Activated T-helper 17 cell treated with anti-CD3 and anti-CD28 coated beads, Interleukin-2, amount 50 U/mL, for 72 hours (primary cell): ENCODE measurements at places on chromosomes 2 and 18. TPM values are rescaled to one million over a fixed set of nuclear protein-coding genes. Genes with fewer than 3 reads are reported as not detected.
A peak's percentile ranks its signal among the peaks of the same experiment; 100 is the strongest.

CDCA7 gene
- 53.7 TPM for total RNA-seq

PMAIP1 gene
- total RNA-seq = 83.1 TPM

GRCh38 chr2:112195167-112195766 is 57.1 kb downstream of the FBLN7 start:
- no peak for ATAC-seq

ADD2 gene
- total RNA-seq = 7.4 TPM

DNA sequence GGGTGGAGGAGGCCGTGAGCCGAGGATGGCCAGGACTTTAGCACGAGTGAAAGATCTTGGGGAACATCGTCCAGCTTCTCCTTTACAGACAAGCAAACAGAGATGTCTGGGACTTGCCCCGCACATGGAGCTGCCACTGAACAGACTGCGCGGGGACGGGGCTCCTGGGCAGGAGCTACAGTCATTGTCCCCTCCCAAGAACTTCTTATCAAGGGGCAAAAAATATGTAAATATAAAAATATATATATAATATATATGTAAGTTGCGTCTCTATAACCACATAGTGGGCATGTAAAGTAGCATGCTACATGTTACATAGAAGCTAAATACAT is 245.0 kb upstream of the SALL3 start:
- ATAC-seq = no peak

DNA sequence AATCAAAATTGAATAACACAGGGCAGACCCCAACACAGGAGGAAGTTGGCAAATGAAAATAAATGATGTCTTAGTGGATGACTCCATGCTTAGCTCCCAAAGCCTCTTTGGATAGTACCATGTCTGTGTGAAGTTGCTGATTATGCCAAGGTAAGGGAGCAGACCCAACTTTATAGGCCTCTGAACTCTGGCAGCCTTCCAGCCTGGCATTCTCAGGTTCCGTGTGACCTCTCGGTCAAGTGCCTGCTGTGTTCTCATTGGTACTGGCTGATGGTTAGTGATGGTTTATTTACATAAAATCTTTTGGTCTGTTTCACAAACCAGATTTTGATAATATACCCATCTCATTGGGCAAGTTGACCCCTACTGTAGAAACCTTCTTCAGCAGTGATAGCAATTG is 112.2 kb upstream of the TTC39C start:
- ATAC-seq = no peak

- peak; percentile 76 for ATAC-seq
Observed at GRCh38 chr2:148552675-148553331, 91.7 kb upstream of the EPC2 start.

AQP12B gene
- total RNA-seq = not detected

ST8SIA5 gene
- not detected for total RNA-seq

DNA sequence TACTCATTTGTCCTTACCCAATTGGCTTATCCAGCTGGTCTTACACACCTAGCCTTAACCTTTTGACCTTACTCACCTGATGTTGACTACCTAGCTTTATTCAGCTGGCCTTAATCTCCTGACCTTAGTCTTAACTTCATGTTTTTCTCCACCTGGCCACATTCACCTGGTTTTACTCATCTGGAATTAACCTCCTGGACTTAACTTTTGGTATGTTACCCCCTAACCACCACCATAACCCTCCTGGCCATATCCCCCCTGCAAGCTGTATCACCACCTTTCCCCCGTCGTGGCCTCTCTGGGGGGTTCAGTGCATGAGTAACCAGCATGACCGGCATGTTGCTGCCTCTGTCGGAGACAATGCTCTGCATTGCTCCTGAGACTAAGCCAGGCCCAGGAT is 45.7 kb downstream of the CHRNA1 start:
- no peak for ATAC-seq

- ATAC-seq = no peak
Observed at GRCh38 chr18:45448871-45449270, 166.4 kb upstream of the SLC14A2 start.

RGPD4 gene
- not detected for total RNA-seq

BOLL gene
- total RNA-seq = not detected

VWA3B gene
- not detected for total RNA-seq

- ATAC-seq = no peak
Observed at GRCh38 chr2:160270571-160271113, 70.6 kb upstream of the ITGB6 start.

ZBTB7C gene
- total RNA-seq = 0.40 TPM

ALPP gene
- total RNA-seq = not detected

DNAJC5G gene
- total RNA-seq = not detected

IFT172 gene
- 18.6 TPM for total RNA-seq

CPLX4 gene
- not detected for total RNA-seq

CFC1 gene
- not detected for total RNA-seq

DNA sequence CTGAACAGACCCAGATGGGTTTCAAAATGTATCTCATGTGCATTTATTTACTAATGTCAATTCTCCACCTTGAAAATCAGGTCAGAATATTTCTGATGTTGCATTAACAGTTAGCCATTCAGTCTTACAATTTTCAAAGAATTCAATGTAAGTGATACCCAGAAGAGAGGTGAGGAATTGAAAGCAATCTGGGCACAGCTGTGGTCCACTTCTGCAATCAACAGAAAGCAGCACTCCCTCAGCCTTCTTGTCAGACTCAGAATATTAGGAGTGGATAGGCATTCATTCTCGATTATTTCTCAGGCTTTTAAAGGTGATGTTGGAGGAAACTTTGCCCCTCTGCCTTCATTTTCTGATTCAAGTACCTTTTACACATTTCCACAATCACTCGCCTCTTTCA is 15.7 kb downstream of the CCL20 start:
- no peak for ATAC-seq

- ATAC-seq = no peak
Observed at GRCh38 chr2:203709416-203710040, 3.1 kb downstream of the CD28 start.

DNA sequence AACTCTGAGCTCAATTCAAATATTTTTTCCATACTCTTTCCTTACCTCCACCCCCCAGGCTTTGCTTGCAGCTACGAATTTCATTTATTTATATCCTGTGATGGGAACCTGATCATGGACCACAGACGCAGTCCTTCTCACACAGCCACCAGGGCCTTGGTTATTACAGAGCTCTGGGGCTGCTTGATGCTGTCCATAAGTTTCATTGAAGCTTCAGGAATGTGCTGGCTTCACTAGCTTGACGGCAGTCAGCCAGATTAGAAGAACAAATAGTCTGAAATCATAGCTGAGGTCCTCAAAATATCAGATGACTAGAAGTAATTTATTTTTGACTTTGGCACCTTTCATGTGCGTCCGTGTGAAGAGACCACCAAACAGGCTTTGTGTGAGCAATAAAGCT is 104.9 kb downstream of the VWA3B start:
- ATAC-seq = no peak

GRCh38 chr2:213317929-213318328 is 33.7 kb downstream of the SPAG16 start:
- no peak for ATAC-seq

DNA sequence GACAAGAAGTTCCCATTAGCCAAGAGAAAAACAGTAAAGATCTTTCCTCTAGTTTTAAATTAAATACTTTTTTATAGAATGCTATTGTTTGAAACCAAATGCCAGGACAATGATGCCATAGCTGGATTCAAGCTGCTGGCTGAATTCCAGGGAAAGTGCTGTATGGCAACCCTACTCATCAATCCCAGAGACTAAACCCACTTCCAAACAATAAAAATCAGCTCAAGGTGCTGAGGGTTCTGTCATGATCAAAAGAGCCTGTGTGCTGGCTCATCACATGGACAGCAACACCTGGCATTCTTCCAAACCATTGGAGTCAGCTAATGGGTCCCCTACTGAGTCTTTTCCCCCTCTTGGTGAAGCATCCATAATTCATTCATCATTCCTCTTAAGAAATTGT is 53.7 kb upstream of the PARD3B start:
- ATAC-seq = no peak

- no peak for ATAC-seq
Observed at GRCh38 chr2:37819186-37819585, 105.9 kb upstream of the RMDN2 start.

MAB21L4 gene
- not detected for total RNA-seq

DNA sequence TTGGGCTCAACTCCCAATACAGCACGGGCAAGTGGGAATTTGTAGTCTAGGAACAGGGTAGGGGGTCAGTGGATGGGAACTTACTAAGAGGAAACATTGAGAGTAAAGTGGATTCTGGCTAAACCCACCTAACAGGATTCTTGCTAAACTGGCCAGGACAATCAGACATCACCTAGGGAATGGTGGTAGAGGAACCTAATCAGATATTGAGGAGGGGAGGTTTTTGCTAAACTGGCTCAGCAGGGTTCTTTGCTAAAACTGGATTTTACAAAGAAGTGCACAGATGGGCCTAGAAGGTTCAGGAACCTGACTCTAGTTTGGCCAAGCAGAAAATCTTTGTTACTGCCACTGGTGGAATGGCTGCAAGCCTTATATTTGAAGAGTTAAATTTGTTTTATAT is 55.9 kb downstream of the INPP4A start:
- no peak for ATAC-seq

- no peak for ATAC-seq
Observed at GRCh38 chr2:127437781-127438726, 19.8 kb downstream of the PROC start.

DNA sequence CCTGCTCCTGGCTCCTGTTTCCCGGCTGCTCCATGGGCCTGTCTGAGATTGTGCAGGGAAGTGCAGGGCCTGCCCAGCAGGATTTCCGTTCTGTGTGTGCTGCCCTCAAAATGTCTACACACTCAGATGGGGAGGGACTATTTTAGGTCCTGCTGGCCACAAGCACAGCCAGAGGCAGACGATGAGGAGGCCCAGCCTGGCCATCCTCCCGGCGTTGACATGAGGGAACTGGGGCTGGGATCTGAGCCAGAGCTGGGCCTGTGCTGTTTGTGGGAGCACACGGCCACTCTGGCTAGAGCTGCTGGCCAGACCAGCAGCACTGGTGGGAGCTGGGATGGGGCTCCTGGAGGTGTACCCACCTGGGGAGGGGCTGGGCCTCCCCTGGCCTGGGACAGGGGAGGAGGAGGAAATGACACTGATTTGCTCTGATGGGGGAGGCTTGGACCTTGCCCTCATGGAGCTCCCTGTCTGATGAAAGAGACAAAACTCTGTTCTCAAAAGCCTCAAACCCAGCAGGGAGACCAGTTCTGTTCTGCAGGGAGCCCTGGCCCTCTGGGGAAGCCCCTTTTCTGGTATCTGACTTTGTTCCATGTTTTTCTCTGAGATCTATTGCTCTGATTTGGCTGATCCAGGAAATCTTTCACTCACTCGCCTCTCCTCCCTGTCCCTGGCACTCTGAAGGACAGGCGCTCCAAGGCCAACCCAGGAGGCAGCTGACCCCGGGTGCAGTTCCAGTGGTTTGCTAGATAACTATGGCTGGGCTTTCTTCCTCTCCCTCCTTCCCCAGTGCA is 161.8 kb downstream of the DYSF start:
- no peak for ATAC-seq

RBM44 gene
- total RNA-seq = 3.9 TPM

- no peak for ATAC-seq
Observed at GRCh38 chr18:11224153-11224552, 74.8 kb upstream of the PIEZO2 start.

TCF4 gene
- total RNA-seq = 0.79 TPM

GRCh38 chr2:202608142-202608852 is 26.5 kb upstream of the FAM117B start:
- ATAC-seq = no peak

DNA sequence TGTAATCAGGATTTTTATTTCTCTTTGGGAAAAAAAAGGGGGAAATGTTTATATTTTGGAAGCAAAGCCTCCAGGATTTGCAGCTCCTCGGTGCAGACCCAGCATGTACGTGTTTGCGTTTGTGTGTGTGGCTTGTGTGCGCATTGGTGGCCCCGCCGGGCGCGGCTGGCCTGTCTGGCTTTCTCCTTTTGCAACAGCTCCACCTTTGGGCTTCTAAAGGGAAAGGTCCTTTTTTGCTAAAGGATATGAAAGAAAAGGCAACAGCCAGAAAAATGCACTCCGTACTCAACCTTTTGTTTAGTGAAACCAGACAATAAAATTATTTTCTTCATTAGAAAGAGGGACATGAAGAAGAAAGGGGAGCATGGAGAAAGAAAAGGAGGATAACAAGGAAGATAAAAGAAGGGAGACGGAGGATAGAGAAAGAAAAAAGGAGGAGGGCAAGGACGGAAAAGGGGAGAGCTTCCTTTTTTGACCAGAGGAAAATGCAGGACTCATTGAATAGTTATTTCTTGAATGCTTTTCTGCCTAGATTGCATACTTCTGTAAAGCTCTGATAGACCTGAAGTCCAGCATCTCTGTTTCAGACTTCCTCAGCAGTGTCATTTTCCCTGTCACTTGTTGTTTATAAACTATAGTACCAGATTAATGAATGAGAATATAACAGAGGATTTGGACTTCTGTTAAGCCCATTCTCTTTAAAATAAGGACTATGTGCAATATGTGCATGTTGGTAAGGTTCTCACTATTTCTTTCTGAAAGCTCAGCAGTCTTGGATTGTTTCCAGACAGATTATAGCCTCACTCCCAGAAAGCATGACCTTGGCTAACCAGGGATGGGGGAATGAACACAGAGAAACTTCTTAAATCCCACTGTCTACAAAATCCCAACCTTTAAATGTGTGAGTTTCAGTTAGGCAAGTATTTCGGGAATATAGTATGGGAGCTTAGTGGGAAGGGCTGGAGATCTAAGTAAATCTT is 563.1 kb upstream of the PIK3C3 start:
- ATAC-seq = no peak

GRCh38 chr2:211903961-211904360 is 634.6 kb downstream of the ERBB4 start:
- no peak for ATAC-seq

- ATAC-seq = no peak
Observed at GRCh38 chr2:18831916-18832510, 242.6 kb upstream of the NT5C1B start.

DNA sequence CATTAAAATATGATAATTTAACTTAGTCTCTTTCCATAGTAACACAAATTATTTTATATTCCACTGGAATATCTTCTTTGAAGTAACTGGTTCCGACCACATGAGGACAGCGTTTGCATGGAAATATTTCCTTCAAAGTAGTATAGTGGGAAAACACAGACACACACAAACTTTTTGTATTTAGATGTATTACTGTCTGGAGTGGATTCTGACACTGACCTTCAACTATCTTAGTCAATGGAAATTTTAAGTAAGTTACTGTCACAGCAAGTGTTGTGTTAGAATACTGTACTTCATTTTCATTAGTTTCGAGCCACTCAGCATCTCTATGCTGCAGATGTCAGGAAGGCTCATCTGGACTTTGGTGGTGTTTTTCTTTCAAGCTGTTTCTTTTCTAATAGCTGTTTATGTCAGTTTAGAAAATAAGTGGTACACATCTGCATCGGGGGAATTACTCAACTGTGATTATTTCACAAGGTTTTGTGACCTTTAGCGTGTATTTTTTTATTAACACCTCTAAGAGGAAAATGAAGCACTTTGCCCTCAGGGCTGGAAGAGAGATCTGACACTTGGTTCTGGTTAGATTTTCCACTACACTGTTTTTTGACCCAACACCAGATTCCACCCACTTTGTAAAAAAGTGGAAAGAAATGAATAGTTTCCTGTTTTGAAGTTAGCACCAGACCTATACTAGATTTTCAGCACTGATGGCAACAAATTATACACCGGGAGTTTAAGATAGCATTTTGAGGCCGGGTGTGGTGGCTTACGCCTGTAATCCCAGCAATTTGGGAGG is 18.9 kb upstream of the THOC1 start:
- no peak for ATAC-seq
